SJSA1 (cell line): ENCODE measurements at places on chromosomes 4 and X. TPM values are rescaled to one million over a fixed set of nuclear protein-coding genes. Genes with fewer than 3 reads are reported as not detected.

DNA sequence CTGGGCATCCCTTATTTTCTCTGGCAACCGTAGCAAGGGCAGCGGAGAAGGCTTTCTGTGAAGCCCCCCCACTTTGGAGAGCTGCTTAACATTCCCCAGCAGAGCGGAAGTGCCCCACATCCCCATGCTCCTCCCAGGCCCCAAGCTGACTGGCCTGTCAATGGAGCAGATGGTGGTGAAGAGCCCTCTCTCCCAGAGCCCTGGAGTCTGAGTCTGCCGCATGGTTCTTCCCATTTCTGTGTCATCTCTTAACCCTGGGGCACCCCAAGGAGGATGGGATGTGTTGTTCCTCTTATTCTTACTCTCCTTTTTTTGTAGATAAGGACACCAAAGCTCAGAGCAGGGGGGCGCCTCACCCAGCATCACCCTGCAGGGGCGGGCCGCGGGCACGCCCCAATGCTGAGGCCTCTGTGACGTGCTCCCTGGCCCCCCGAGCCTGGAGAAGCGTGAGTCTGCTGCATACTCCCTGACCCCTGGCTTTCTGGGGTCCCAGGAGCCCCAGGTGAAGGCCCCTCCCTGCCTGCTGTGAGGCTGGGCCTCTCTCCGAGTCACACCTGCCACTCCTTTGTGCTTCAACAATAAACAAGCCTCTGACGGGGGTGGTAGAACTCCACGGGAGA lies 35.9 kb downstream of the ADRA2C start:
- no peaks in the 10 kb centered on the region for H3K4me1 ChIP-seq
- no peak for DNase-seq
- no peak overlapping the region for H3K27ac ChIP-seq
- no peak overlapping the region for H3K4me3 ChIP-seq

- DNase-seq: no peak
- no peak overlapping the region for H3K4me3 ChIP-seq
- no peaks in the 10 kb centered on the region for H3K27me3 ChIP-seq
- H3K27ac ChIP-seq: no peak overlapping the region
- no peaks in the 10 kb centered on the region for H3K36me3 ChIP-seq
Measured at GRCh38 chrX:105775679-105776078, 46.7 kb upstream of the NRK start.

The NUDT9 gene
- total RNA-seq: 8.0 and 10.1 TPM in 2 replicates

The KLHL13 gene
- 9.4 and 20.1 TPM in 2 replicates for total RNA-seq

- no peak overlapping the region for H3K4me3 ChIP-seq
- no peaks in the 10 kb centered on the region for H3K4me1 ChIP-seq
- no peak for DNase-seq
- no peaks in the 10 kb centered on the region for H3K27me3 ChIP-seq
- no peak overlapping the region for H3K27ac ChIP-seq
Measured at GRCh38 chr4:128859887-128860677, 50.6 kb downstream of the JADE1 start.

- H3K27ac ChIP-seq: no peak overlapping the region
- no peak for DNase-seq
- H3K4me1 ChIP-seq: no peaks in the 10 kb centered on the region
- H3K27me3 ChIP-seq: no peaks in the 10 kb centered on the region
Measured at GRCh38 chrX:96556886-96557285, 127.8 kb upstream of the DIAPH2 start.

DNA sequence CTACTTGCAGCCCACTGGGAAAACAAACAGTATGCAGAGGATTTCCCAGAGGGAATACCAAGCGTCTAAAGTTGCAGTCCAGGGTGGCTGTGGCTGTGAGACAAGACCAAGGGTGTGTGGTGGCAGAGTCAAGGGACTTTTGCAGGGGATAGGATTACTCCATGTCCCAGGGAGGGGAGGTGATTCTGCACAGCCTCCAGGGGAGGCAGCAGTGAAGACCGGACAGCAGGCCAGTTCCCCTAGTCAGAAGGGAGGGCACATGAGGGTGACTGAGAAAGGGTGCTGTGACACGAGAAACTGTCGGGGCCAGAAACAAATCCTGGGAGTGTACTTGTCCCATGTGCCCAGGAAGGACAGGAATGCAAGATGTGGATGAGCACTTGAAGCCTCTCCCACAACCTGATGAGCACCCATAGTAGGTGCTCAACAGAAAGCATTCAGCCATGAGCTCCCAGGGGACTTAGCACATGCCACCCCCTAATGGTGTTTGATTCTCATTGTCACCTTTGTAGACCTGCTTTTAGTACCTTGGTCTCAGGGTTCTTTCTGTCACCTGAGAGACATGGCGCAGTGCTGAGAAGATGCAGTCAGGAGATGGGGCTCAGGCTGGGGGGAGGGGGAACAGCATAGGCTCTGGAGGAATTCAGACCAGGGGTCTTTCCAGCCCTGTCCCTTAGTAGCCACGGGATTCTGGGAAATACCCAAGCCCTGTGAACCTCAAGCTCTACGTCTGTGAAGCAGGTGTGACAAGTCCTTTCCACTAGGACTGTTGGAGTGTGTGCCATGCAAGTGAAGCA lies 18.1 kb upstream of the HSFX3 start:
- H3K4me3 ChIP-seq: no peak overlapping the region
- H3K36me3 ChIP-seq: no peaks in the 10 kb centered on the region

The SUPT20HL1 gene
- not detected in 2 replicates for total RNA-seq

- DNase-seq: no peak
- no peak overlapping the region for H3K27ac ChIP-seq
- no peaks in the 10 kb centered on the region for H3K4me1 ChIP-seq
- no peaks in the 10 kb centered on the region for H3K27me3 ChIP-seq
Measured at GRCh38 chr4:73189274-73189810, 69.3 kb downstream of the ANKRD17 start.

- no peak overlapping the region for H3K27ac ChIP-seq
- H3K4me1 ChIP-seq: no peaks in the 10 kb centered on the region
- no peaks in the 10 kb centered on the region for H3K36me3 ChIP-seq
- H3K27me3 ChIP-seq: no peaks in the 10 kb centered on the region
- DNase-seq: no peak
Measured at GRCh38 chr4:46649390-46649789, 259.5 kb upstream of the GABRA2 start.

The NEXMIF gene
- not detected in 2 replicates for total RNA-seq

The POF1B gene
- total RNA-seq: not detected in 2 replicates

The GUCY1B1 gene
- total RNA-seq: 0.74 and 1.0 TPM in 2 replicates

The IL2 gene
- not detected in 2 replicates for total RNA-seq

- no peaks in the 10 kb centered on the region for H3K4me1 ChIP-seq
- H3K4me3 ChIP-seq: no peak overlapping the region
- H3K27ac ChIP-seq: no peak overlapping the region
- no peaks in the 10 kb centered on the region for H3K27me3 ChIP-seq
Measured at GRCh38 chr4:32073542-32073941, 1353.4 kb downstream of the PCDH7 start.

DNA sequence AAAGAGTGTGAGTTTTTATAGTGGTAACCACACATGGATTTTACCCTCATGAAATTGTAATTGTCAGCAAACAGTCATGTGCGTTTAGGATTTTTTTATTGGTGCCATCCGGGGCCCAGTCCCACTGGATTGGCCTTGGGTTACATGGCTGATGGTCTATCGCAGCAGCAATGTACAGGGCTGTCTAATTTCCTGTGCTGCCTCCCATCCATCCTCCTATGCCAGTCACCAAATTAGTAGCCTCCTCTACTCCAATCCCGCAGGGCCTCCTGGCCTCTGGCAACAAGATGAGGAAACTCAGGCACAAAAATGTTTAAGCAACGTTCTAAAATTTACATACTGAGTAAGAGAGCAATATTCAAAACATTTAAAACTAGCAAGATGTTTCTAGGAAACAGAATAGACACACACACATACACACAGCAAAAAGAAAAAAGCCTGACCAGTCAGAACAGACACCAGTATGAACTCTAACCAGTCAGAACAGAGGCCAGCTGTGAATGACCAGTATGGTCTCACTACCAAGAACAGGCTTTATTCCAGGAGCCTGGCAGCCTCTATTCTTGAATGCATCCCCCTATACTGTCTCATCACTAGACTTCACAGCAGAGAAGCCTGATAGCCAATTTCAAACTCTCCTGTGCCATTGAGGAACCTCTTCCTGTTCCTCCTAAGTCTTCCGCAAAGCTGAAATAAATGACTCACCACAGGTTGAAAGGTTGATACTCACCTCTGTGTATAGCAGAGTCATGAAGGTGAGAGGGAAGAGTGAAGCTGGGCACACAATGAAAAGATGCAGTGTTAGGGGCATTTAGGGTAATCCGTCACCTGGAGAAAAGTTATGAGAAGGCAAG lies 42.6 kb downstream of the CHRNA9 start:
- H3K27me3 ChIP-seq: no peaks in the 10 kb centered on the region
- no peak overlapping the region for H3K4me3 ChIP-seq
- H3K4me1 ChIP-seq: no peaks in the 10 kb centered on the region
- no peaks in the 10 kb centered on the region for H3K36me3 ChIP-seq
- H3K27ac ChIP-seq: no peak overlapping the region
- DNase-seq: no peak

- H3K4me1 ChIP-seq: no peaks in the 10 kb centered on the region
Measured at GRCh38 chrX:150507251-150507856, 61.1 kb upstream of the MTM1 start.

DNA sequence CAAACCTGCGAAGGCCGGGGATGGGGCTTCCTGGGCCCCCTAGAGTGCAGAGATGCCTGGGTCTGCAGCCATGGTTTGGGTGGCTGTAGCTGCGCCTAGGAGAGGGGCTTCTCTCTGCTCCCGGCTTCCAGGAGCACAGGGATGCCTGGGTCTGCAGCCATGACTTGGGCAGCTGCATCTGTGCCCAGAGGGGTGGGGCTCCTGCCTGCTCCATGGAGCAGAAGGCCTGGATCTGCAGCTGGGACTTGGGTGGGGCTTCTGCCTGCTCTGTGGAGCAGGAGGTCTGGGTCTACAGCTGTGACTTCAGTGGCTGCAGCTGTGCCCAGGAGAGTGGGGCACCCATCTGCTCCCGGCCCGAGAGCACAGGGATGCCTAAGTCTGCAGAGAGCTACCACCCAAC lies 20.8 kb downstream of the SPON2 start:
- H3K4me3 ChIP-seq: no peak overlapping the region
- no peak for DNase-seq
- no peaks in the 10 kb centered on the region for H3K4me1 ChIP-seq

DNA sequence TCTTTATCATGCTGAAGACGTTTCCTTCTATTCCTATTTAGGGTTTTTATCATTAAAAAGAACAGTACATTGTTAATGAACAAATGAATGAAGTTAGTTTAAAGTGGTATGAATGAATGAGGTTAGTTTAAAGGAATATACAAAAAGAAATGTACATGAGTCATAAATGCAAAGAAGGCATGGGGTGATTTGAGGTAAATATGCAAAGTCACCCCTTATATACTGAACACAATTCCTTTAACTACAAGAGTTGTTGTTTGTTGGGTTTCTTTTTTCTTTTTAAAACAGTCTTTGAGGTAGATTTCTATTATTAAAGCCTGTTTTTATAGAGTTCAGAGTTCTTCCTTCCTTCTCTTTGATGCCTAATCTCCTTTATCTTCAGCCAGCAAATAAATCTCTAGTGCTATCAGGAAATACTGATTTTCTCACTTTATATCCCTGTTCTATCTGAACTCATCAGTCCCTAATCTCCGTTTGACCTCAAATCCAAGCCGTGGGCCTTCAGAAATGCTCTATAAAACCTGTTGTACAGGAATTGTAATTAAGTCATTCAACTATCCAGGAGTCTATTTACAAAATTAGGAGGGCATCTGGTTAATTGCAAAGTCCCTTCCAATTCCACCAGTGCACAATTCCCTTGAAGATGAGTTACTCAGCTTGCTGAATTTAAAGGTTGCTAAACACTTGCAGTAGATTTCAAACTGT lies 31.6 kb upstream of the ABCG2 start:
- H3K27ac ChIP-seq: no peak overlapping the region
- H3K4me1 ChIP-seq: peaks cover 10% of the 10 kb centered on the region

DNA sequence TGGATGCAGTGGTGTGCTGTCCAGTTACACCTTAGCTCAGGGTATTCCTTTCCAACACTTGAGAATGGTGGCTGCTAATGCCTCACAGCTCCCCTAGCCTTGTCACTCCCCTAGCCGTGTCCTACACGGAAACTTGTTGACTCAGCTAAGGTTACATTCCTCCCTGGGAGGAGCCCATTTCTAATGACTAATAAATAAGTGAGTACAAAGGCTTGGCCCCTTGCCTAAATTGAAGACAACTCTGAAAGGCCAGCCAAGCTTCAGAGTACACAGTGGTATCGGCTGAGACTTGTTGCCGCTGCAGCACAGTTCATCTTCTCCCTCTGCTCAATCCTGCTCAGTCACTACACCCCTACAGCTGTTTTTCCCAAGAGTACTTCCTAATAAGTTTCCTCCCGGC lies 21.2 kb upstream of the SLC25A31 start:
- no peaks in the 10 kb centered on the region for H3K36me3 ChIP-seq
- H3K4me1 ChIP-seq: peaks cover 8% of the 10 kb centered on the region
- DNase-seq: peak; percentile 36
- no peak overlapping the region for H3K27ac ChIP-seq

GRCh38 chr4:90375081-90375480 lies 247.9 kb downstream of the CCSER1 start:
- no peaks in the 10 kb centered on the region for H3K36me3 ChIP-seq
- no peak for DNase-seq
- H3K27ac ChIP-seq: no peak overlapping the region
- no peaks in the 10 kb centered on the region for H3K4me1 ChIP-seq

The GABRG1 gene
- not detected in 2 replicates for total RNA-seq

- no peak overlapping the region for H3K27ac ChIP-seq
- H3K4me1 ChIP-seq: no peaks in the 10 kb centered on the region
- no peaks in the 10 kb centered on the region for H3K36me3 ChIP-seq
- no peak for DNase-seq
- no peak overlapping the region for H3K4me3 ChIP-seq
Measured at GRCh38 chrX:39133971-39134370, 332.7 kb downstream of the MID1IP1 start.

The CT45A2 gene
- total RNA-seq: not detected in 2 replicates
